ENCODE measurements at places on chromosomes 16 and 17.

DNA sequence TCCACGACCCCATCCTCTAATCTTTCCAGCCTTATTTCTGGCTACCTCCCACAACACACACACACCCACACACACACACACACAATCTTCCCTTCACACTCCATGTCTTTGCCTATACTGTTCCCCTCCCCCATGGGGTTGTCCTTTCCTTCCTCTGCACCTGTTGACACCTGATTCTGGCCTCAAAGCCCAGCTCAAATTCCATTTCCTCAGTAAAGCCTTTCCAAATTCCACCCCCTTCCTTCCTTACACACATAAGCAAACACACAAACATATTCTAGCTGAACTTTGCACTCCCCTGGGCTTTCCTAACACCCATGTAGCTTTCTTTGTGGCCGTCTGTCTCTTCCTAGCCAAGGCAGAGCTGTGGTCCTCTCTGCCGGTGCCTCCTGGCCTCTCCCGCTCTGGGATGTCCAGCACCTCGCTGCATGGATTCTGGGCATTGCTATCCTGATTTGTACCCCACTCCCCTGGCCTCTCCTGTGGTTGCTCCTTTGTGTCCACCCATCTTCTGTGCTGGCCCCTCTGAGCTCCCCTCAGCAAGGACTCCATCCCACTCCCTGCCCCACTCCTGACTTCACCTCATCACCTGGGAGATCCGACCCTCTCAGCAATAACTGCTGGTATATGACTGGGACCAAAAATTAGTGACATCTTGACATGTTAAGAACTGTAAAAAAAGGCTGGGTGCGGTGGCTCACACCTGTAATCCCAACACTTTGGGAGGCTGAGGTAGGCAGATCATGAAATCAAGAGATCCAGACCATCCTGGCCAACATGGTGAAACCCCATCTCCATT is 8.4 kb upstream of the SRCIN1 start:
- DNase-seq = no peak

- no peak for DNase-seq
Observed at GRCh38 chr17:9104370-9105041, 83.2 kb downstream of the NTN1 start.

DNA sequence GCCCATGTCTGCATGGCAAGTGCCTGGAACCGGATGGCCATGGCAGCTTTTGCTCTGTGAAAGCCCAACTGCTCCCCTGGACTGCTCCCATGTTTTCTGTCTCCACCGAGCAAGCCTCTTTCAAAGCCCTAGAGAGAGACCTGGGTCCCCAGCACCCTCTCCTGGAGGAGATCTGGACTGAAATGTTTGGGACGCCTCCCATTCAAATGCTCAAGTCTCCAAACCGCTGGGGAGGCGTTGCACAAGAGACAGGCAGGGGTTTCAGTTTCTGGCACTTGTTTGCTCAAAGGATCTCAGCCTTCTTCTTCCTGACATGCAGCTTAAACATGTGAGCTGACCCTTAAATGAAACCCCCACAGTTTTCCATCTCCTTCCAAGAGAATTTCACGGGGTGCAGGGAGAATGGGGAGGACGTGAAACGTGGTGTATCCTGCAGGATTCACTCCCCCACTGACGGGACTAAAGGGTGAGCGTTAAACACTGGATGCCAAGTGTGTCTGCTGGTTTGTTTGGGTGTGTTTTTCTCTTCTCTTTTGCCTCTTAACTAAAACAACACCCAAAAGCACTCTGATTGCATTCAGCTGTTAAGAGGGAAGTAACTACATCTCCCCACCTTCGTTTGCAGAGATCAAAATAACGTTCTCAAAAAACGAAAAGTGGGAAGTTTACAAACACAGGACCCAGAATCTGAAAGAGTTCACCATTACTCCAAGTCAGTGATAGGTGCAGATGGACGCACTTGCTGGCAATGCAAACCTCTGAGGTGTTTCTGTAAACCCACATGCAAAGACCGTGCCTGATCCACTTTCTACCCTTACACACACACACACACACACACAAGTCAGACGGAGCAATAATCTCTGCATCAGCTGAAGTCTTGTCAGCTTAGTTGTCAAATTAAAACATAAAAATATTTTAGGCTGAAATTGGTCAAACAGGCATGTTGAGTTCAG is 256.9 kb downstream of the C16orf95 start:
- peak; percentile 63 for DNase-seq

DNA sequence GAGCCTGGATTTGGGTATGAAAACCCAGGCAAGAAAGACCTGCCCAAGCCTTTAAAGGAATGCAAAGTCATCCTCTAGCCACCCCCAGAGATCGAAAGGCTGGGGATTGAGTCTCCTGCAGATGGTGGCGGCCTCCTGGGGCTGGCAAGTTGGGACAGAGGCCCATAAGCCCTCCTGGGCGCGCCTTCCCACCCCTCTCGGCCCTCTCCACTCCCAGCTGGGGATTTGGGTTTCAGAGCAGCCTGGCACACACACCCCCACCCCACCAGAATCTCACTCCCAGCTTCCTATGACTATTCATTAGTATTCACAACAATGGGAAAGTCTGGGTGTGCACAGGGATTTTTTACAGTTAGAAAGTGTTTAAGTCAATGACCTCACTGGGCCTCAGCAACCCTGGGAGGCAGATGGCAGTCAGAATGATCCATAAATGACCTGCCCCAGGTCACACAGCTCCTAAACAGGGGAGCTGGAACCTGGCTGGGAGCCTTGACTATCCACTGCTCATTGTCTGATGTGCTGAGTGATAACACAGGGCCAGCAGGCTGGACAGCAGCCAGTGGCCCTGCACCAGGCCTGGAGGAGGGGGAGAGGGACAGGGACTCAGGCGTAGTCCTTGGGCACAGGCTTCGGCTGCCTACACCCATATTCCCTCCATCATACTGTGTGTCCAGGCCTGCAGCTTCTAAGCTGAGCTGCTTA is 12.1 kb downstream of the NHERF1 start:
- no peak for DNase-seq

DNA sequence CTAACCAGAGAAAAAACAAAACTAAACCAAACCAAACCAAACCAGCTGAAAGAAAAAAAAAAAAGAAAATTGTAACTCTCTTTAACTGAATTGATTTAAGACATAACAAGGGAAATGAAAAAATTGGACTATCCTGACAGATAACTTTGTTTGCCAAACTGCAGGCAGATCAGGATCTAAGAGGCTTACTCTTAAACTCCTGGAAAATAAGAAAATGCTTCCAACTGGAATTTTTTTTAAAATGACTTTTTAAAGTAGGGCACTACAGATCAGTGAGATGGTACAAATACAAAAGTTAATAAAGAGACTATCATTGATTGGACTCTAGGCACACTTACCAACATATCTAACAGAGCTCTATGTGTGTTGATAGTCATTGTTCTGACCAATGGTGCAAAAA is 125.5 kb upstream of the KCNJ16 start:
- DNase-seq = no peak

- DNase-seq = no peak
Observed at GRCh38 chr17:69547947-69548346, 133.4 kb downstream of the MAP2K6 start.

- no peak for DNase-seq
Observed at GRCh38 chr16:73231944-73232554, 184.1 kb upstream of the ZFHX3 start.

DNA sequence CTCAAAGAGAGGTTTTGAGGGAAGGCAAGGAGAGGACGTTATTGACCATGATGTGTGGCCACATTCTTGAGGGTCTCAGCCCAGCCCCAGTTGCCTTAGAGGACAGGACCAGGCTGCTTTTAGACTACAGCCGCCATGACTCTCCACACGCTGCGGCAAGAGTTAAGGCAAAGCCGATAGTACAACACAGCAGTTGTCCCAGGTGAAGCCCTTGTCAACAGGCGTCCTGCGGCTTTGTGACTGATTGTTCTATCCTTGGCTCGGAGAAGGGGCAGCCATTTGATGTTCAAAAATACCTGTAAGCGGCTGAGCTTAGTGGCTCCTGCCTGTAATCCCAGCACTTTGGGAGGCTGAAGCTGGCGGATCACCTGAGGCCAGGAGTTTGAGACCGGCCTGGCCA is 28.8 kb downstream of the TMEM92 start:
- DNase-seq = no peak

DNA sequence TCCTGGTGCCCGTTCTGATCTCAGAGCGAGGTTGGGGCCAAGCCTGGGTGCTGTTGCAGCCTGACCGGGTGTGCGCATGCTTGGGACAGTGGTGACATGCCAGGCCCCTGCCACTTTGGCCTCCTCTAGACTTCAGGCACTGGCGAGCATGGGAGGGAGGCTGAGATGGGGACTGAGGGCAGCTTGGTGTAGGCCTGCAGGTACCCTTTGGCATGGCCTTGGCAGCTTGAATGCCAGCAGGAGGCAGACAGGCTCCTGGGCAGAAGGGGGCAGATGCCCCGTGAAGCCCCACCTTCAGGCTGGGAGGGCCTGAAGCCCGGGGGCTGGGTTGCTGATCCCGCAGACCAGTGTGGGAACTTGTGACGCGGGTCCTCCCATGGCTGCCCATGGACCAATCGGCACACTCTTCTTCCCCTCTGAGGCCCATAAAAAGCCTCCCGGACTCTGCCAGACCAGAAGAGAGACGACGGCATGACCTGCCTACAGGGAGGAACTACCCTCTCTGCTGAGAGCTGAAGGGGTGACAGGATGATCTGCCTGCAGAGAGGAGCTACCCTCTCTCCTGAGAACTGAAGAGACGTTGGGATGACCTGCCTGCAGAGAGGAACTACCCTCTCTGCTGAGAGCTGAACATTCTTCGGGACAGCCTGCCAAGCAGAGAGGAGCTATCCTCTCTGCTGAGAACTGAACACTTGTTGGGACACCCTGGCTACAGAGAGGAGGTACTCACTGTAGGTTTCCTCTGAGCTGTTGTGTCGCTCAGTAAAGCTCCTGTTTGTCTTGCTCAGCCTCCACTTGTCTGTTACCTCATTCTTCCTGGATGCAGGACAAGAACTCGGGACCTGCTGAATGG is 17.5 kb downstream of the RHOT1 start:
- DNase-seq = no peak

- DNase-seq = no peak
Observed at GRCh38 chr17:15469260-15469659, 1.8 kb upstream of the CDRT4 start.

DNA sequence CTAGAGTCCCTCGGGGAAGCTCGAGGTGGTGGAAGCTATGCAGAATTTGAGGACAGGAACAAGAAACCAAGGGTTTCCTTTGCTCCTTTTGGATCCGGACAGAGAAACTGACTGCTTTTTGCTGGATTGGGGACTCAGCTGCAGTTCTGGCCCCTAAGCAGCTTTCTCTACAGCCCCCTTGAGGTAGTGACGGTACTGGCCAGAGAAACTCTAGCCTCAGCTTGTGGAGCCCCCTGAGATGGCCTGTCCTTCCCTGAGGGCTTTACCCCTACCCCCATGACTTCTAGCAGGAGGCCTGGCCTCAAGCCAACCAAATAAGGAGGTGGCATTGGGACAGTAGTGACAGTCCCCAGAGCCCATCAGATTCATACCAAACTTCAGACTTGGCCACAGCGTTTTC is 118.1 kb downstream of the IRX5 start:
- DNase-seq = no peak

DNA sequence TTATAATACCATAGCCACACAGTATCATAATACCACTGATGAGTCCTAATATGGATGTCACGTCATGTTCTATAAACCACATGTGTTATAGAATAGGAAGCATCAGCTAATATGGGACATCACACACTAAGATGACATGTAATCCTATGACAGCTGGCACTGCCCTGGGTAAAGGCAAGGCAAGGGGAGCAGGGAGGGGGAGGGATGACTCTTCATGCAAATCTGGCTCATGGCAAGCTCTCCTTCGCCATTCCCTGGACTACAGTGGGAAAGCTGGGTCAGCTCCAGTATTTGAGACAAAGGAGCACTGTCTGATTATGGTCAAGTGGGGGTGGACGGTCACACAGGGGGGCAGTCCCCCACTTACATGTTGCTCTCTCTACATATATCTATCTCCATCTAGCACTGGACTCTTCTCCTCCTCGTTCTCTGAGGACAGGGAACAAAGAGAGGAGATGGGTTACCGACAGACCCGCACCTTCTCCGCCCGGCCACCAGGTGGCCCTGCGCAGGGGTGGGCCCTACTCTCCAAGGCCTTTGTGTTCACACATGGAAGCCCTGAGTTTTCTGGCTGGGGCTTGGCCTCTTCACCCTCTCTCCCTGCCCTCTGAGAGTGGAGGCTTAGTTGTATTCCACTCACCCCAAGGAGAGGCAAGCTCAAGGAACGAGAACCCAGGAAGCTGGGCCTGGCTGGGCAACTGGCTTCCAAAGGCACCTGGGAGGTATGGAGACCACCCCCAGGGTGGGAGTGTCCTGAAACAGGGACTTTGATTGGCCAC is 23.4 kb upstream of the MPO start:
- peak; percentile 61 for DNase-seq

- no peak for DNase-seq
Observed at GRCh38 chr17:20133517-20133916, 124.4 kb downstream of the SPECC1 start.

GRCh38 chr17:67995570-67996263 is 552 bp downstream of the C17orf58 start:
- peak; percentile 31 for DNase-seq

- DNase-seq = peak; percentile 83
Observed at GRCh38 chr17:57939797-57940196, 15.4 kb downstream of the CUEDC1 start.

DNA sequence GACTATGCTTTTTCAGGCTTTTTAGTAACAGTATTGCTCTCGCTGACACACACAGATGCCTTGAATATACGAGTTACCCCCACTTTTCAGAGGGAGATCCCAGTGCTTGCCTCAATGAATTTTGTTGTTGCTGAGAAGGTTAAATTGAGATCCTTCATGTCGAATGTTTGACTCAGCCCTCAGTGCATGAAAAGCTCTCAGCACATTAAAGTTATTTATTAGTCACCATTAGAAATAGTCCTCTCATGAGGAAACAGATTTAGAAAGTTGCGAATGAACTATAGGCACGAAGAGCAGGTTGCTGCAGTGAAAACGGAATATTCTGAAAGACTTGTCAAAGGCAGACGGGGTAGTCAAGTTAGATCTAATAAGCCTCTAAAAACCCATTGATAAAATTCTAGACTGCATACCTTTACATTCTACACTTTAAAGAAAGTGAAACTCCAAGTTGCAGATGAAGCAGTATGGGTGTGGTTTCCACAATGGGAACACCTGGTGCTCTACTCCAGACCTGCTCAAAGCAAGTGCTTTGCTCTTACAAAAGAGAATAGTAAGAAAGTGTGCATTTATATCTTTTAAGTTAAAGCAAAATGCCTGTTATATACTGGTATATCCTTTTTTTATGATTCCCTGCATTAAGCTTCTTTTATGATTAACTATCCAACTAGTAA is 238.1 kb downstream of the MAF start:
- no peak for DNase-seq

GRCh38 chr17:16215002-16215272 is 397 bp downstream of the NCOR1 start:
- DNase-seq = peak; percentile 45

All from suppressor macrophage treated with lipopolysaccharide for 4 hours (primary cell).